ENCODE measurements at places on chromosomes 16 and 17. TPM values are rescaled to one million over a fixed set of nuclear protein-coding genes. Genes with fewer than 3 reads are reported as not detected.

GRCh38 chr16:71432906-71433305 lies 8.9 kb downstream of the TLE7 start:
- no peak overlapping the region for H3K4me3 ChIP-seq
- no peak for DNase-seq
- no peak overlapping the region for H3K27ac ChIP-seq
- H3K36me3 ChIP-seq = no peaks in the 10 kb centered on the region

DNA sequence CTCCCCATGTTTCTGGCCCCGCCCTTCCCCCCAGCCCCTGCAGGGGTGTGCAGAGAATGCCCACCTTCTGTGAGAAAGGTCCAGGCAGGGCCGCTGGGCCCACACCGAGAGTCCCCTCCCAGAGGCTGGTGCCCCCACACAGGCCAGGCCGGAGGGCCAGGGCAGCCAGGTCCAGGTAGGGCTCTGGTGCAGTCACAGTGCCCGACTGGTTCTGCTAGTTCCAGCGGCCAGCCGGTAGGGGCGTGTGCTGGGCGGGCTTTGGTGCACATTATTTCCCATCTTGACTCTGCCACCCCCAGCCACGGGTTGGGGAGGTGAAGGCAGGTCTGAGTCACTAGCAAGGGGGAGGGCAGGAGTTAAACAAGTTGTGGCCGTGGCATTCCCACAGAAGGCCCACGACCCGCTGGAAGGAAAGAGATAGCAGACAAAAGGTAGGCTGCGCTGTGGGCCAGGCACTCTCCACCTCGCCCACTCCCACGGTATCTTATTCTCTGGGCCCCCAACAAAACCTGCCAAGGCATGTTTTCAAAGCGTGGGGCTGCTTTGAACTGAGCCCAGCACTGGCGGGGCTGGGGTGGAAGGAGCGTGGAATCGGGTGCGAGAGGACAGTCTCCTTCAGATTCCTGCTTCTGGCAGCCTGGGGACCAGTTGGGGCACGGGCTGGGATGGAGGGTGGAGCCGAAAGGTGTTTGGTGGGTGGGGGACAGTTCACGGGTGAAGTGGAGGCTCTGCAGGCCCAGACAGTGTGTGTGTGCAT lies 1.9 kb downstream of the EPN3 start:
- no peaks in the 10 kb centered on the region for H3K36me3 ChIP-seq
- no peak overlapping the region for H3K27ac ChIP-seq
- DNase-seq = peak; percentile 74
- H3K4me1 ChIP-seq = peaks cover 29% of the 10 kb centered on the region

- H3K4me3 ChIP-seq = no peak overlapping the region
- no peak for DNase-seq
- H3K36me3 ChIP-seq = no peaks in the 10 kb centered on the region
- H3K27ac ChIP-seq = no peak overlapping the region
- no peaks in the 10 kb centered on the region for H3K27me3 ChIP-seq
- H3K4me1 ChIP-seq = no peaks in the 10 kb centered on the region
Observed at GRCh38 chr17:30933966-30934365, 12.2 kb downstream of the ADAP2 start.

DNA sequence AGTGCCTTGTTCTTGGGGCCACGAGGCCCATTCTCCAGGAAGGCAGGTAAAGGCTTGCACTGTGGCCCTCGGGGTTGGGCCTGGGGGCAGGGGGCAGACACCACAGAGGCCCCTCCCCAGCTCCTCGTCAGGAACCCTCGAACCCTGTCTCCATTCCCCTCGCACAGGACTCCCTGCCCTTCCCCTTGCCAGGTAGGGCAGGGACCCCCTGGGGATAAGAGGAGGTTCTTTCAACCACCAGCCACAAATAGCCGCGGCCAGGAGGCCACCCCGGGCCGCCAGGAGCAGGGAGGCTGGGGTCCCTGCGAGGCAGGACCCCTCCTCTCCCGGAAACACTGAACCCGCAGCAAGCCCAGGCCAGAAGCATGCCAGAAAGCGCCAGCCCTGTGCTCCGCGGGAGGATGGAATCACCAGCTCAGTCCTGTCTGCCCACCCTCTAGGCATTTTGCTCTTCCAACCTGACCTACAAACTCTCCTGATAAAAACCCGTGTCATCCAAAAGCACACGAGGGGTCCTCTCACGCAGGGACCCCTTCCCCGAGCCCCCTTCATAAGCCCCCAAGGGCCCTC lies 45.6 kb downstream of the SLC47A1 start:
- H3K4me1 ChIP-seq = 0 out of 2 replicates have a peak, but pooled peaks cover 3% of the 10 kb centered on the region
- H3K27me3 ChIP-seq = peaks cover 2% of the 10 kb centered on the region
- H3K27ac ChIP-seq = no peak overlapping the region
- DNase-seq = no peak

DNA sequence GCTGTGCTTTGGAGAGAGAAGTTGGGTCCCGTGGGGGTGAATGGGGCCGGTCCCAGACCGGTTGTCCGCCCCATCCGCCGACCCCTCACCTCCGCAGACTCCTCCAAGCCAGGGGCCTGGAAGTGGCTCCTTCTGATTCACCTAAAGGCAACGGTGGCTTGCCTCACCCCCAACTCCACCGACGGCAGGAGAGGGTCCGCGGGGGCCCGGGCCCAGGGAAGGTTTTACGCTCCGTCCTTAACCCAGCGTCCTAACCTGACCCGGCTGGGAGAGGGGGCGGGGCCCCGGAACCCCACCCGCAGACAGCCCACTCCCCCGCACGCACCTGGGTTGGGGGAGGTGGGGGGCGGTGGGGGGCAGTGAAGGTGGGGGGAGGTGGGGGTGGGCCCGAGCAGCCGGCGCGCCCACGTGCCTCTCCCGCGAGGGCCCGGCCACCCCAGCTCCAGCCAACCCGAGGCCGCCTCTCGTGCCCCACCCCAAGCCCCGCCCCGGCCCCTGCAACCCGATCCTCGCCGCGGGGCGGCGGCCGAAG lies 12.7 kb upstream of the CD300A start:
- H3K27ac ChIP-seq = no peak overlapping the region
- H3K36me3 ChIP-seq = no peaks in the 10 kb centered on the region
- H3K4me1 ChIP-seq = peaks cover 31% of the 10 kb centered on the region
- peaks cover 16% of the 10 kb centered on the region for H3K27me3 ChIP-seq

DNA sequence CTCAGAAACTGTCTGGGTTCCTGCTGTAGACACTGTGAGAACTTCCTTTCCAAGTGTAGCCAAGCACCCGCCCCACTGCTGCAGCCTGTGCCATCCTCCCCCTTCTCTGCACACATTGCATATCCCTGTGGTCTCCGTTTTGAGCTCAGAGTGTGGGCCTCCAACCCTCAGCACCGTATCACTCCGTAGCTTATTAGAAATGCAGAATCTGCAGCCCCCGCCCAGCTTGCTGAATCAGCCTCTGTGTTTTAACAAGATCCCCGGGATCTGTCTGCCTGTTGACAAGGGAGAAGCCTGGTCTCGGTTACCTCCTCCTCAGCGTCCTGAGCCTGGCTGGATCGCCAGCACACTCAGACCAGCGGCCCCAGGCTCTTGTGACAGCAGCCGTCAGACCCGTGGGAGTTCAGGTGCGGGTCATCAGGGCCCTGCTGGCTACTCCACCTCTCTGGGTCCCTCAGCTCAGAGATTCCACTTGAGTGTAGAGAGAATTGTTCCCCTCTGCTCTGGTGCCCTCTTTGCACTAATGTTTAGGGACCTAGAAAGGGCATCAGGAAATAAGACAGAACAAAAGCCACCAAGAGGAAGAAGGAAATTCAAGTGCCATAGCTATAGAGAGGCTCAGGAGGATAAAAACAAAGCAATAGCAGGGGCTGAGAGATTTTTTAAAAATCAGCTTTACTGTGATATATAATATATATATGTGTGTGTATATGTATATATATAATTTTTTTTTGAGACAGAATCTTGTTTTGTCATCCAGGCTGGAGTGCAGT lies 92.3 kb downstream of the PITPNC1 start:
- DNase-seq = no peak
- no peaks in the 10 kb centered on the region for H3K27me3 ChIP-seq
- no peaks in the 10 kb centered on the region for H3K36me3 ChIP-seq
- peaks cover 11% of the 10 kb centered on the region for H3K4me1 ChIP-seq
- H3K27ac ChIP-seq = no peak overlapping the region
- no peak overlapping the region for H3K4me3 ChIP-seq

GRCh38 chr16:75122609-75123008 lies 6.0 kb upstream of the LDHD start:
- DNase-seq = no peak
- H3K27ac ChIP-seq = no peak overlapping the region
- no peaks in the 10 kb centered on the region for H3K36me3 ChIP-seq
- no peaks in the 10 kb centered on the region for H3K27me3 ChIP-seq
- H3K4me3 ChIP-seq = no peak overlapping the region
- H3K4me1 ChIP-seq = peaks cover 4% of the 10 kb centered on the region

DNA sequence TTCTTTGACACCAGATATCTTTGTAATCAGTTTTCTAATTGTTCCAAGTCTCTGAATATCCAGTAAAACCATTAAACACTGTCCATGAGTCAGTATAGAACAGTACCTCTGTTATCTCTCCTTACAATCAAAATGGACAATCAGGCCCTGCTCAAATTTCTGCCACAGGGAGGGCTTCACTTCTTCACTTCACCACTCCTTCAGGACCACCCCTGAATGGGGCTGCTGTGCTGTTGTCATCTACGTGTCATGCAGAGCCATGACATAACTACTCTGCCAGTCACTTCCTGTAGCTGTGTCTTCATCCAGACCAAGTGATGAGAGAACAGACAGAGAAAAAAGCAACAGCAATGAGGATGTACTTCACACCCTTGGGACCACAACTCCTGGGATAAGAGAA lies 116.9 kb downstream of the TANC2 start:
- no peaks in the 10 kb centered on the region for H3K36me3 ChIP-seq
- no peak overlapping the region for H3K27ac ChIP-seq
- no peak overlapping the region for H3K4me3 ChIP-seq
- no peaks in the 10 kb centered on the region for H3K27me3 ChIP-seq
- DNase-seq = no peak
- H3K4me1 ChIP-seq = no peaks in the 10 kb centered on the region

GRCh38 chr16:2048116-2048543 lies 345 bp downstream of the TSC2 start:
- no peak for DNase-seq
- no peak overlapping the region for H3K27ac ChIP-seq

DNA sequence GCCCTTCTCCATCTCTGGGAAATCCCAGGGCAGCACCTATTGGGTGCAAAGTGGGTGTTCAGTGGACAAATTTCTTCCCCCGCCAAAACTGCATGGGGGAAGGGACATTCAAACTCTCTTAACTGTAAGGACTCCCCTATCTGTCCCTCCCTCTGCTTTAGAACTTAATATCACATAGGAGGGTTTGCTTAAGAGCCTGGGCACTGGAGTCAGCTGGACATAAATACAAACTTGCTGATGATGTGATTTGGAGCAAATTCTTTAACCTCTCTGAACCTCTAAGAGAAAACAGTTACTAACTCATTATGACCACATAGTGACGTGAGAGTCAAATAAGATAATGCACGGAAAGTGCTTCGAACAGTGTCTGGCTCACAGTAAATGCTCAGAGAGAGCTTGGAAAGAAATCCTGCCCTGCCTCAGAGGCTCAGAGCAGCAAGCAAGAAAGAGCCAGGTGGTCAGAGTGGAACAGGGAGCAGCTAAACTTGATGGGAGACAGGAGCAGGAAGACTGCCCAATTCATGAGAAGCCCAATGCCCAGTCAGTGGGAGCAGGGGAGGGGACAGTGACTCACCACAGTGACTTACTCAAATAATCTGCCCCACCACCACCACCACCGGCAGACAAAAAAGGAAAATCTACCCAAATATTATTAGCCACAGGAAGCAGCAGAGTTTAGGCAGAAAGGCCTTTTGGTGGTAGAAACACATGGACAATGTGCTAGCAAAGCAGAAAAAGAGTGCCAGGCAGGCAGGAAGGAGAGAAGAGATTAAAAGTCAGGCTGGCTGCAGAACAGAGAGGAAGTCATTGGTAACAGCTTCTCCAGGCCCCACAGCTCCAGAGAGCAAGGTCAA lies 23.9 kb upstream of the CCL1 start:
- no peak for DNase-seq
- H3K4me3 ChIP-seq = no peak overlapping the region
- no peaks in the 10 kb centered on the region for H3K4me1 ChIP-seq
- no peaks in the 10 kb centered on the region for H3K36me3 ChIP-seq

GRCh38 chr17:77542551-77543490 lies 402.1 kb downstream of the SEC14L1 start:
- DNase-seq = peak; percentile 63
- H3K4me3 ChIP-seq = no peak overlapping the region
- no peaks in the 10 kb centered on the region for H3K36me3 ChIP-seq
- peaks cover 7% of the 10 kb centered on the region for H3K27me3 ChIP-seq
- peaks cover 21% of the 10 kb centered on the region for H3K4me1 ChIP-seq
- H3K27ac ChIP-seq = no peak overlapping the region

GRCh38 chr17:45149037-45149668 lies 878 bp downstream of the HEXIM1 start:
- peaks cover 11% of the 10 kb centered on the region for H3K4me1 ChIP-seq
- DNase-seq = no peak
- H3K27ac ChIP-seq = 0 out of 2 replicates have a peak overlapping the region, but pooled peaks have one; percentile 52
- peak overlapping the region; percentile 85 for H3K4me3 ChIP-seq
- H3K36me3 ChIP-seq = no peaks in the 10 kb centered on the region
- no peaks in the 10 kb centered on the region for H3K27me3 ChIP-seq

- DNase-seq = no peak
- H3K36me3 ChIP-seq = 0 out of 2 replicates have a peak, but pooled peaks cover 4% of the 10 kb centered on the region
- H3K27me3 ChIP-seq = no peaks in the 10 kb centered on the region
- no peak overlapping the region for H3K27ac ChIP-seq
- H3K4me3 ChIP-seq = no peak overlapping the region
Observed at GRCh38 chr16:2586901-2587480, 49.2 kb downstream of the PDPK1 start.

- peak; percentile 70 for DNase-seq
- peak within 1 kb of the TSS; percentile 78 for H3K4me3 ChIP-seq
- peak within 1 kb of the TSS; percentile 70 for H3K27ac ChIP-seq
- no peaks in the 10 kb centered on the region for H3K27me3 ChIP-seq
- peaks cover 18% of the 10 kb centered on the region for H3K36me3 ChIP-seq
- peaks cover 7% of the 10 kb centered on the region for H3K4me1 ChIP-seq
Observed at GRCh38 chr16:4801962-4802658, at the start of gene ROGDI. Gene ROGDI (minus strand): TSS chr16:4802633. CDS start chr16:4802571, 62 bp downstream.

DNA sequence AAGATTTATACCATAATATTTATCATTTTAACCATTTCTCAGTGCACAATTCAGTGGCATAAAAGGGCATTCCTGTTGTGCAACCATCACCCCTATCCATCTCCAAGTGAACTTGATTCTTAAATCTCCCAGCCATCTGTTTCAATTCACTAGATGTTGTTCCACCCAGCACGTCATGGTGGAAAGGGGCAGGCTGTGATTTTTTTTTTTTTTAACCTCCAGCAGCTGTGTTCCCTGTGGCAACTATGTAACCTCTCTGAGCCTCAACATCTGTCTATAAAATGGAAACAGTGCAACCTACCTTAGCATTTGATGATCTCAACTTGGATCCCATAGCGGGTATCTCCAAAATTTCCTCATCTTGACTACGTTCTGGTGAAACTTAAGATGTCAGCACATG lies 604.5 kb downstream of the WWOX start:
- H3K27ac ChIP-seq = no peak overlapping the region
- H3K36me3 ChIP-seq = no peaks in the 10 kb centered on the region
- H3K4me3 ChIP-seq = no peak overlapping the region
- DNase-seq = no peak

The KRT27 gene
- total RNA-seq = not detected

The SPECC1 gene
- 87.9 TPM for total RNA-seq

The OR1E2 gene
- total RNA-seq = not detected

The PAQR4 gene
- 28.8 TPM for total RNA-seq

The SMARCD2 gene
- total RNA-seq = 92.2 TPM

The C16orf89 gene
- total RNA-seq = 10.6 TPM
